ENCODE measurements at places on chromosomes 3 and 15.

DNA sequence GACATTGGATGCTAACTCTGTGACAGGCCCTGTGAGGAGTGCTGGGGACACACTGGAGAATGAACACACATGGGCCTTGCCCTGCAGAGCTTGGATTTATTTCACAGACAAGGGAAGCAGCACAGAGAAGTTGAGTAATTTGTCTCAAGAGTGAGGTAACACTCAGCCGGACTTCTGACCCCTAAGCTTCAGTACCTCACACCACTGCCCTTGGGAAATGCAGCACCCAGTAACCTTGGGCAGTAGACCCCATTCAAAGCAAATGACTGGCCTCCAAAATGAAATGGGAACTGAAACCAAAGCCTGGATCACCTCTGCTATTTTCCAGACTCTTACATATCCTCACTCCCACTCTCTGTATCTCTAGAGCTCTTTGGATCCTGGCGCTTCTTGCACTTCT, 37.3 kb downstream of the RFT1 start:
- DNase-seq, result no peak

- DNase-seq, result no peak
Observed at GRCh38 chr3:143567823-143568222, 280.4 kb downstream of the SLC9A9 start.

- no peak for DNase-seq
Observed at GRCh38 chr3:54507876-54508460, 385.6 kb downstream of the CACNA2D3 start.

- no peak for DNase-seq
Observed at GRCh38 chr3:126288314-126288713, 68.9 kb downstream of the KLF15 start.

DNA sequence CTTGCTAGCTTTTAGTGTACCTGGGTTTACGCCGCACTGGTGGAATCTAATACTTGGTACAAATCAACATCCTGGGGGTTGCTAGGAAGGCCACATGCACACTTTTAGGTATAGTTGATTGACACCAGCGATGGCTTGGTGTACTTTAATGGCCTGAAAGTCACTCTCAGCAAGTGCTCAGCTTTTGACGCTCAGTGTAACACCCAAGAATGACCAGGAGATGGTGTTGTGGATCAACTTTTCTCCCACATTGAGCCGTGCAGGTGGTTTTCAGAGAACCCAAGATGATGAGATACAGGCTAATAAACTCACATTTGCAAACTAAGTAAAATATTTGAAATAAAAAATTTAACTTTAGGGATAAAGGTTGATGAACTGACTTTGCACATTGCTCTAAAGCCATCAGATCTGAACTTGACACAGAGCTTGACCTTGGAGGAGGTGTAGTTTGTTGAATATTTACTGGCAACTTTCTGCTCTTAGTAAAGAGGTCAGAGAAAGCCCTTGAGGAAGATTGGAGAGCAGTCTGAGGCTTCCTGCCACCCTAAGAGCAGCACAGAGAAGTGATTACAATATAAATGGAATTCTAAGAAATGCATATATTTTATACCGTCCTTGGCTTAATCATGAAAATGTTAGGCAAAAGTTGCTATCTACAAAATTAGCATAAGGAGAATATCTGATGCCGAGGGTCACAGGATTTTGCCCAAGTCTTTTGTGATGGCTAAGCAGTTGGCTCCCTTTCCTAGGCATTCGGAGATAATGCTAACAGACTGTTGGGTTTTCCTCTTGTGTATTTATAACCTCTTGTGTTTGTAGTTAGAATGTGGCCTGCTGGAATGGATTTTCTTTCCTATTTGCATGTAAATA, 143.4 kb upstream of the RASGRP1 start:
- DNase-seq, result peak; percentile 72

DNA sequence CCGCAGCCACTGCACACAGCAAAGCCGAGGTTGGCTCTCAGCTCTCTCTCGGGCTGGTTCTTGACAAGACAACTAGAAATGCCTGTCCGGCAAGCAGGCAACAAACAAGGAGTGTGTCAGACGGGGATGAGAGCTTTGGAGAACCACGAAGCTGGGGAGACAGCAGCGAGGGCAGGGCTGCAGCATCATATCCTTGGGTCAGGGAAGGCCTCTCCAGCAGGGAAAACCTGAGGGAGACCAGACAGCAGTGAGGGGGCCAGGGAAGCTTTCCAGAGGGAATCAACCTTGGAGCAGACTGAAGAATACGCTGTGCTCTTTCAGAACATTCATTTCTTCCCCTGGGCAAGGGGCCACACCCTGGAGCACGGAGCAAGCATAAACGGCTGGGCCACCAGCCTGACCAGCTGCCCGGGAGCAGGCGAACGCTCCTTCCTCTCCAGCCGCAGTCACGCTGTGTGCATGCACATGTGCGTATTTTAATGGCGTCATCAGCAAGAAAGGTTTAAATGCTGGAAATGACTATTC, 58.7 kb downstream of the CHSY1 start:
- DNase-seq, result no peak

GRCh38 chr15:47602121-47602520, 115.2 kb upstream of the SEMA6D start:
- no peak for DNase-seq

- no peak for DNase-seq
Observed at GRCh38 chr3:51024765-51025632, 350.3 kb downstream of the DOCK3 start.

DNA sequence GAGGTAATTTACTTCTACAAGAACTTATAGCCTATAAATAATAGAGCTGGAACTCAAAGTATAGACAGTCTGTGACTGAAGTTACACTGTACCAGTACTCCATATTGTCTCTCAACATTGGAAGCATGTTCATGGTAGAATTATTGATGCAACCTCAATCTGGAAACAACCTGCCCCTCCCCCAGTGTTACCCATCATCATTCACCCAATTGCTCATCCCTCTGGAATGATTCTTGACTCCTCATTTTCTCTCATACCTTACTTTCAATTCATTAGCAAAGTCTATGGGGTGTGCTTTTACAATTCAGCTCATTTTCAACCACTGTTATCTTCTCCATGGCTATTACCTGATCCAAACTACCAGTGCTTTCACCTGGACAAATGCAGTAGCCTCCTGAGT, 151.7 kb downstream of the CPNE4 start:
- no peak for DNase-seq

GRCh38 chr15:88814393-88814792, 11.2 kb downstream of the ACAN start:
- no peak for DNase-seq

- no peak for DNase-seq
Observed at GRCh38 chr3:196055683-196056270, 26.1 kb downstream of the TFRC start.

DNA sequence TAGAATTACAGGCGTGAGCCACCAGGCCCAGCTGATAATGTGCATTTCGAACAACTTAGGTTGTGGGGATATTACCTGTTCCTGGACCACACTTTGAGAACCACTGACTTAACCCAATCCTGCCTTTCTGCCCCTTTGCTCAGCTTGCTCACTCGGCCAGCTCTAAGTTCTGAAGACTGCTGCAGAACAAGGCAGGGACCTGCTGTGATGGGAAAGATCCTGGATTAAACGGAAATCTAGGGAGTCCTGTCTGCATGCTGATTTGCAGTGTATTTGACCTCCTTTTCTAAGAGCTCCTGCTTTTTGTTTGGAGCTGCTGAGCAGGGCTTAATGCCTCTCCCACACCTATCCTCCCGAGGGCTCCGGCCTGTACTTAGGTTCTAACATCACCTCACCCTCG, 2.9 kb downstream of the LTK start:
- no peak for DNase-seq

DNA sequence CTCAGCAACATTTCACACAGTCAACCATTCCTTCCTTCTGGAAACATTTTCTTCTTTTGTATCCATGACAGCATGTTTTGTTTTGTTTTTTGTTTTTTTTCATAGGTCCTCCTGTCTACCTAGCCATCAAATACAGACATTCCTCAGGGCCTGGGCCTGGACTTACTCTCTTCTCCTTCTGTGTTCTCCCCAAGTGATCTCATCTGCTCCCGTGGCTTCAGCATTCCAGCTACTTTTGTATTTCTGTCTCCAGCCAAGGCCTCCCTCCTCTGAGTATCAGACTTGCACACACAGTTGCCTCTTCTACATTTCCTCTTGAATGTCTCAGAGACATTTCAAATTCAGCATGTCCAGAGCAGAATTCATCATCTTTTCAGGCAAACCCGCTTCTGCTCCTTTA, 82.4 kb downstream of the HCN4 start:
- DNase-seq, result no peak

DNA sequence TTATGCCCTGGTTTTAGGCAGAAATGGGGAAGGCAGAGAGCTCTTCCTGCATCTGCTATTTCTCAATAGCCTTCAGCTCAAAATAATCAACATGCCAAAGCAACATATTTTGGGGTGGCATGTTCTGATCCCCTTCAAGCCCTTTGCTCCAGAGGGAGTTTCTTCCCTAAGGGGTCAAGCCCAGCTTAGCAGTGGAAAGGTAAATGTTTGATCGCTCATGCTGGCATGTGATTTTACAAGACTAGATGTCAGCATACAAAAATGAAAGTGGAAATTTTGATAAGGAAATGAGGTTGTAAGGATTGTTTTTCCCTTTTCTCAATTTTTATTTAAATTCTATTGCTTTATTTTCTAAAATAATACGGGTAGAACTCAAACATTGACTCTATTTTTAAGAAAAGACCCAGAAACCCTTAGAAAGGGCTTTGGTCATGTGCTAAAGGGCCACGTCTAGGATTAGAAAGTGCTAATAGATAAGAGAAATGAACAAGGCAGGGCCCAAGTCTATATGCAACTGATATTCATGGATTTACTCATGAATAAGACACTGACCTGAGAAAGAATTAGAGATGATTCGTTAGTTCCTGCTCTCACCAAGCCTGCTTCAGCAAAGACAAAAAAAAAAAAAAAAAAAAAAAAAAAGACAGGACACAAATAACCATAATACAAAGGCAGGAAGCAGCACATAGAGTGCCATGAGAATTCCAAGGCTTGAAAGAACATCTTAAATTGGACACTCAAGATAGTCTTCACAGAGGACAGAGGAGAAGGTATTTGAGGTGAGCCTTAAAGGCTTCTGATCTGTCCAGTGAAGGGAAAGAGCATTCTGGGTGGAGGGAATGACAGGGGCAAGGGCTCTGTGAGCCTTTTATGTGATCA, 55.0 kb upstream of the NR2E3 start:
- DNase-seq, result no peak

DNA sequence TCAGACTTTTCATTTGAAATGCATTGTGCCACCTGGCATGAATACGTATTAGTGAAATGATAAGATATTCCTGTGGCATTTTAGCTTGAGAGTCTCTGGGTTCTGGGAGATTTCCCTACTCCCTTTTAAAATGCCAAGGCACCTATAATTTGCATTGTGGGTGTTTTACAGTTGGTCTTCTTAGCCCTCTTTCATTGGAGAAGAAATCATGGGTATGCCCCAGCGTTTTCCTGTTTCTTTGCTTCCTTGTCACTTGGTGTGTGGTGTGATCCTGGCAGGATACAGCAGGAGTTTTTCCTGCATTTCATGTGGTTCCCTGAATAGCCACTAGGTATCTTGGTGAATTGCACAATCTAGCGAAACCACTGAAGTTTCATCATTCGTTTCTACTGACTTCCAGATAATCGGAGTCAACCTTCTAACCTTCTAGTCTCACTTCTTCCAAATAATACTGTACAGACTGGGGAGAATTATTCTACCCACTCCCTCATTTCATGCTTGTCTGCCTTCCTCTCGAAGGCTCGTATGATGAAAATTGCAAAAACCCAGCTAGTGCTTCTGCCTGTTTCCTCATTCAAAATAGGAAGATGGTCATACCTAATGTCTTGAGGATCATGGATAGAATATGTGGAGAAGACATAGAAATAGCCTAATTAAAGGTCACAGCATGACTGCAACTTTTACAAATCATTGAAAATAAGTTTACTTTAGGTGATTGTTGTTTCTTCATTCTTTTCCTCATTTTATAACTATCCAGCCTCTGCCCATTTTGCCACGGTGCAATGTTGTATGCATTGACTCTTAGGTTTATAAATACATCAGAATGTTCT, 2.6 kb downstream of the BHLHE40 start:
- DNase-seq, result no peak

DNA sequence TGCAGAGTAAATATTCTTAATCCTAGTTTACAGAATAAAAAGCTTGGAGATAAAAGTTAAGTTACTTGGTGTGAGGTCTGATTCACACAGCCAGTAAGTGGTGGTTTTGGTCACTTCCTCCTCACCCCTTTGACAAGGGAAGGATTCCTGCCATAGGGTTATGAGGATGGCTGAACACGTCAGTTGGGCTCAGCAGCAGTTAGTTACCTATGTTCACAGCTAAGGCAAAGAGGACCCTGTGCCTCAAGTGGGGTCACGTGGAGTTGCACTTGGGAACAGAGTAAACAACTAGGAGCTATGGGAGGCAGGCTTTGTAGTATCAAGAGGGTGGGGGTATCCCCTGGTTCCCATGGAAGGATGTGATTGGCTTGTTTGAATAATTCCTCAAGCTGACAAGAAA, 232.2 kb downstream of the UBE2E2 start:
- no peak for DNase-seq

GRCh38 chr3:70744536-70744935, 432.1 kb upstream of the MDFIC2 start:
- DNase-seq, result peak; percentile 73

- DNase-seq, result no peak
Observed at GRCh38 chr3:170493712-170494182, 75.1 kb downstream of the CLDN11 start.

GRCh38 chr15:60352525-60352924, 45.3 kb downstream of the ANXA2 start:
- DNase-seq, result no peak

DNA sequence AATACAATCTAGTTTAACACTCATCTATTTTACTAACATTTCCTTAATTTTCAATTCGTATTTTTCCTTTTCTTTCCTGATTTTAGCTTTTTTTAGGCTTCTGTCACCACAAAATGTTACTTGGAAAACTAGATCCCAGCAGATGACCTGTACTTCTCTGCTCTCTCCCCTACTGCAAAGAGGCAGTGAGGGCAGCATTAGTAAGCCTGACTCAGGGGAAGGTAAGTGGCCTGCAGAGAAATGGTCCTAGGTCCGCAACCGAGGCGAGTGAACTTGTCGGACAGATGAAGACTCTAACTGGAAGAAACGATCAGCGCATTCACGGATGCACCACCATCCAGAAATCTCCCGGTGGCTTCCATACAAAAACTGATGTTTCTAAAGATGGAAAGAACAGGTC, 20.4 kb downstream of the TMEM43 start:
- DNase-seq, result no peak

- no peak for DNase-seq
Observed at GRCh38 chr3:156473341-156473740, 81.6 kb downstream of the SSR3 start.

DNA sequence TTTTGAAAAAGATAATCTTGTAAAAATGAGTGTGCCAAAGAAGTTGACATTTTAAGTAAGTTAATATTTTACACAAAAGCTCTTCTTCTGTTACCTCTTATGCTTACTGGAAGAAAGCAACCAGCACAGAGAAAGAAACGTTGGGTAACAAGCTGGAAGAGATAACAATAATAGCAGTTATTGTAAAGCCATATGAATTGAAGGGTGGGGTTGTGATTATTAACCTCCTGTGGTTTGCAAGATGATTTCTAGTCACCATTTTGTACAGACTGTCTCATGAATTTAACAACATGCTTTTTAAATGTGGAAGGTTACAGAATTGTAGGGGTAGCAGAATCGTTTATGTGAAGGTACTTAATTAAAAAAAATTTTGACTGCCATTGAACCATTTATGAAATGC, 9.2 kb downstream of the RAP2B start:
- no peak for DNase-seq
